ENCODE measurements at places on chromosomes 5 and 9.

DNA sequence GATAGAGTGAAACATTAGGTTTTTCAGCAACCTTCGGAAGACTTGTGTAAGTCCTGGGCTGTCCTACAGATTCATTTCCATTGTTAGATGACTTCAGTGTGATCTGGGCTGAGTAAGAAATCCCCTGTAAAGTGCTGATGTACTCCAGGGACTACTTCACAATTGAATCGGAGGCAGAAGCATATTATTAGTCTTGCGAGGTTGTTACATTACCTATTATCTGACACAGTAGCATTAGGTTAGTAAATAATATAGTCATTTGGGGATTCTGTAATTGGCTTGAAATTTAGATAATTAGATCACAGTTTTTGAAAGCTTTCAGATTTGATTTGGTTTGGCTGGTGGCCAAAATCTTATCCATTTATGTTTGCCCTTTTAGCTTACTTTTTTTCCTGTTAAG, 62.4 kb downstream of the DMRT1 start:
- no peak for DNase-seq

DNA sequence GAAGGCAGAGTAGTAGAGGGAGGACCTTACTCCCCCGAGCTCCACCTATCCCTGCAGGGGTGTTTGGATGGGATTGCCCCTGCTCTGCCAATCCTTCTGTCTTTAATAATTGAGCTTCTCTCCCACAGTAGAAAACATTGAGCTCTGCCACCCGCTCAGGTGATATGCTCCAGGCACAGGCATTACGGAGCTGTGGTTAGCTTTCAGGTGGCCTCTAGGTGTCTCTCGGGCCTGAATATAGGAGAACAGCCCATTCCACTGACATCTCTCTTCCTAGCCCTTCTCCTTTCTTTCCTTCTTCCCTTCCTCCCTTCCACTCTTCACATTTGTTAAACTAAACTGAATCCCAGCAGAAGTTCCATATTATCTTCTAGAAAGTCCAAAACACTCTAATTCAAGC, 203.4 kb downstream of the SYK start:
- no peak for DNase-seq

DNA sequence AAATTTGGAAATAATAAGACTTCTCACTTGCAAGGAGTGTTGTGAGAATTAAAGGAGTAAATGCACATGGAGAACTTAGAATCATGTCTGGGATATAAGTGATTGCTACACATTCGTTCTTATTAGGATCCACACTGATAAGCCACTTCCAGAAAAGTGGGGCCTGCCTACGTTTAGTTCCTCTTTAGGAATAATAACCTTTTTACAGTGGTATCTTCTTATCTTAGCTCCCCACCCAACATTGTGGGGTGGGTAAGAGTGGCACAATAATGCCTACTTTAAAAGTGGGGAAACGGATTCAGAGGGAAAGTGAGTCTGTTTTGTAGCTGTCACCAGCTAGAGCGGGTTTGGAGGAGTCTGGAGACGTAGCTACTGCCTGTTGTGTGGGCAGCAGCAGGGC, 16.0 kb downstream of the DOCK2 start:
- DNase-seq, result no peak

- no peak for DNase-seq
Measured at GRCh38 chr5:2163940-2164490, 281.3 kb upstream of the IRX4 start.

DNA sequence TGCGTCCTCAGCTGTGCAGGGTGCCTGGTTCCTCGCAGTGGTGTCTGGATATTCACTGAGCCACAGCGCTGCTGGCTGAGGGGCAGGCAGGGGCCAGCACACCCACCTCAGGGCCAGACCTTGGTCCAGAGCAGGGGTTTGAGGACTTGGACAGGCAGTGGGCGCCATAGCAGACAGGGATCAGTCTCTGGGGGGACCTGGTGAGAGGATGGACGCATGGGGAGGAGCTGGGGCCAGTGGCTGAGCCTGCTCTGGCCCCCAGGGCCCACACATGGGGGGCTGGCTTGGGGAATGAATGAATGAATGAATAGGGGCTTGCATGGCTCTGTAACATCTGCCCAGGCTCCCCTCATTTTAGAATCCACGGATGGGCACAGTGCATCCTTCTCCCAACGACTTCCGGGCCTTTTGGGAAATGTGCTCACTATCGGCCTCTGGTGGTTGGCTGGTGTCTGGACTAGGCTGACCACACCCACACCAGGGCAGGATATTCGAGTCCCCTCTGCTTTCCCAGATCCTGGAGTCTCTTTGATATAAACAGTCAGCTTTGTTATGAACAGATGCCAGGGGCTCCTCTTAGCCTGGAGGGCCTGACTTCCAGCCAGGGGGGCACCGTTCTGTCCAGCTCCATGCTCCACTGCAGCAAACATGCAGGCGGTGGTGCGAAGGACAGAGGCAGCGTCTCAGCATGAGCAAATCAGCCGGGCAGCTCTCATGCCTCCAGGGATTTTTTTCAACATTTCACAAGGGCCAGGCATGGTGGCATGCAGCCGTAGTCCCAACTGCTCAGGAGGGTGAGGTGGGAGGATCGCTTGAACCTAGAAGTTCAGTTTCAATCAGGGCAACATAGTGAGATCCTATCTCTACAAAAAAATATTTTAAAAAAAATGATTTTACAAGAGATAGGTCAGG, 62.6 kb downstream of the NEK6 start:
- DNase-seq, result peak; percentile 83
